ENCODE measurements at places on chromosomes 7 and 10. TPM values are rescaled to one million over a fixed set of nuclear protein-coding genes. Genes with fewer than 3 reads are reported as not detected.

The FEZF1 gene
- not detected for total RNA-seq

The TWNK gene
- 14.4 TPM for total RNA-seq

The CAV2 gene
- total RNA-seq = 256 TPM

The HOXA5 gene
- 0.70 TPM for total RNA-seq

The STRIP2 gene
- 15.5 TPM for total RNA-seq

The TLX1 gene
- not detected for total RNA-seq

The DTX2 gene
- 53.5 TPM for total RNA-seq

The PSPH gene
- 66.4 TPM for total RNA-seq

The ASB15 gene
- not detected for total RNA-seq

Measured in hair follicular keratinocyte (primary cell).